Activated CD4-positive, alpha-beta memory T cell treated with anti-CD3 and anti-CD28 coated beads, Interleukin-2, amount 10 ng/mL, durations not matched to agents 7 days and 5 days (primary cell): ENCODE measurements at places on chromosomes 7 and 10. TPM values are rescaled to one million over a fixed set of nuclear protein-coding genes. Genes with fewer than 3 reads are reported as not detected.

DNA sequence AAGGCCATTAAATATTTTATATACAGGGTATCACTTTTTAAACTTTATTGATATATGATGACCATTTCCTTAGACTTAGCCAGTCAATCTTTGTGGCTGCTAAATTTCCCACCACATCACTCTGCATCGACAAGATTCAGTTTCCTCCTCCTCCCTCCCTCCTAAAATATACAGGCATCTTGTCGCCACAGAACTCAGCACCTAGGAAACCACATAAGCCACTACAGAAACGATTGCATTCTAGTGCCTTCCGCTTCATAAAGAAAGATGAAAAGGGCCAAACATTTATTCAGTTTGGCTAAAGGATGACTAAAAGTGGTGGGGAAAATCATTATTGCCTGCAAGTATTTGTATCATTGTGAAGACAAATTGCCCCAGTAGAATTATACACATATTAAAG lies 30.7 kb downstream of the ERCC6 start:
- peak; percentile 48 for DNase-seq

DNA sequence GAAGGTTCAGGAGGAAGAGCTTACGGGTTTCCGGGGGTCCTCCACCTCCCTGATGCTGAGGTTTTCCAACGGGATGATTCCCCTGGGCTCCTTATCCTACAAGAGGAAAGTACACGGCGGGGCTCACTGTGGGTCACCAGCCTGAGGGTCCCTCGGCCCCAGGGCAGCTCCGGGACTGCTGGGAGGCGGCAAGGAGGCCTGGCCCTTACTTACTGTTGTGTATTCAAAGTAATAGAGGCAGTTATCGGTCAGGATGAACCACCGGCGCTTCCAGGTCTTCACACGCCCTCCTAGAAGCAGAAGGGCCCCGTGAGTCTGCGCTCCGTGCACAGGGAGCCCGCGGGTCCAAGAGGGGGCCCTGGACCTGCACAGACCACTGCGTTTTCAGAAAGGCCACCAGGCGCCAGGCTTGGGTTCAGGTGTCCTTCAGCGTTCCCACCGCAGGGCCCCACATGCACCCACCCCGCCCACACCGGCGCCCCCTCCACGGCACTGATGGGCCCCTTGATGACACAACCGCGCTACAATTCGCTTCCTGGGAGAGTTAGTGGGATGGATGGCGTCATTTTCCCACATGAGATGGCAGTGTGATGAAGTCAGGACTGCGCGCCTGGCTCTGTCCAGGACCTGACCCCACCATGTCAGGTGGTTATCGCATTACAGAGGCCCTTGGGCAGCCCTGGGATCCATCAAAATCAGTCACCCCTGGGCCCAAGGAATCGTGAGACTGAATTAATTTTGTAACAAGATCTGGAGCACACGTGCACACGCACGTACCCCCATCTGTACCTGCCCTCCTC lies 106.7 kb downstream of the CYTH3 start:
- DNase-seq = no peak

Gene PCLO
- not detected for total RNA-seq

- DNase-seq = no peak
Measured at GRCh38 chr10:72886621-72887020, 6.9 kb upstream of the OIT3 start.

GRCh38 chr10:84098667-84099066 lies 40.6 kb upstream of the GHITM start:
- no peak for DNase-seq

DNA sequence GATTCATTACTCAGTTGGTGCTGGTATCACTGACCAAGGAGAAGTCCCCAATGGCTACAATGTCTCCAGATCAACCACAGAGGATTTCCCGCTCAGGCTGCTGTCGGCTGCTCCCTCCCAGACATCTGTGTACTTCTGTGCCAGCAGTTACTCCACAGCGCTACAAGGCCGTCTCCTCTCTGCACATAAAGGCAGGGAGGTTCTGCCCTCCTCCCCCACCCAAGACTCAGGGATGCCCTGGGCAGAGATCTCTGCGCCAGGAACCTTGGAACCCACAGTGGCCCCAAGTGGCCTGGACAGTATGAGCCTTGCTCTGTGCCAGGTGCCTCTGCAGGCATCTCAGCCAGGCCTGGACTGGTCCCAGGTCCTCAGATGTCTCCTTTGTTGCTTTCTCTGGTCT lies 193.4 kb upstream of the PRSS58 start:
- DNase-seq = no peak

- DNase-seq = no peak
Measured at GRCh38 chr10:87650838-87651589, 8.7 kb upstream of the PAPSS2 start.

Gene TMEM120A
- total RNA-seq = 34.9 TPM

Gene RPA3
- total RNA-seq = 118 TPM

DNA sequence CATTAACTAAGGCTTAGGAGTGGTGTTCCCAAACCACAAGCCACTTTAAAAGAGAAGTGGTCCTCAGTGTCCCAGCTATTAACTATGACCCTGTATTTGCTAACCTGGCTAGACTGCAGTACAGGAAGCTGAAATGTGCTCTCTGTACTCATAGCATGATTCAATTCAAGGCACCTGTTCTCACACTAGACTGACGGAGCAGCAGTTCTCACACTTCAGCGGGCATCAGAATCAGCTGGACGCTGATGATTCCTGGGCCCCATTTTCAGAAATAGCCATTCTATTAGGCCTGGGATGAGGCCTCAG lies 24.5 kb upstream of the MSRB2 start:
- DNase-seq = no peak

Gene CALCR
- not detected for total RNA-seq

Gene OPN4
- not detected for total RNA-seq

DNA sequence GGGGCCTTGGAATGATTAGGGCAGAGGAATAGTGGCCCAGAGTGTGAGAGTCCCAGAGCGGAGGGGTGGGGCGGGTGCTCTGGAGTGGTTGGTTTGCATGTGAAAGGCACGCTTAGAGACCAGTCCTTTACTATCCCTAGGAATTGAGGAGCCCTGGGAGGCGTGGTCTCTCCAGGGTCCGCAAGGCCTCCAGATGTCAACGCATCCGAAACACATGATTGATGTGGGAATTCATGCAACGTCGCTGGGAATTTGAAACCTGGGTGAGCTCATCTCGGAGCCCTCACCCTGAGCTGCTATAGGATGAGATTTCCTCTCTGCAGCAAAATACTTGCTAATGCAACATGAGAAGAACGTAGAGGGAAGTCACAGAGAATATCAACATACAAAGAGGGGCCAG lies 51.2 kb downstream of the NPTX2 start:
- no peak for DNase-seq

GRCh38 chr10:17518338-17518737 lies 63.9 kb upstream of the ST8SIA6 start:
- DNase-seq = no peak

DNA sequence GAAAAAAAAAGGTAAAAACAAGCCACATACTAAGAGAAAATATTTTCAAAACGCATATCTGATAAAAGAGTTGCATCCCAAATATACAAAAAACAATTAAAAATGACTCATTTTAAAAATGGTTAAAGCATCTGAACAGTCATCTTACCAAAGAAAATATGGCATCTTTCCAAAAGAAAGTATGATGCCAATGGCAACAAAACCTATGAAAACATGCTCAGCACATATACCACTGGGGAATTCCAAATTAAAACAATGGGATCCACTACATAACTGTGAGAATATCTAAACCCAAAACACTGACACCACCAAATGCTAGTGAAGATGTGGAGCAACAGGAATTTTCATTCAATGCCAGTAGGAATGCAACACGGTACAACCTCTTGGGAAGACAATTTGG lies 39.3 kb downstream of the VSTM2A start:
- no peak for DNase-seq

Gene MCM10
- 42.9 TPM for total RNA-seq

Gene AMZ1
- 0.78 TPM for total RNA-seq

Gene NOM1
- total RNA-seq = 22.8 TPM

DNA sequence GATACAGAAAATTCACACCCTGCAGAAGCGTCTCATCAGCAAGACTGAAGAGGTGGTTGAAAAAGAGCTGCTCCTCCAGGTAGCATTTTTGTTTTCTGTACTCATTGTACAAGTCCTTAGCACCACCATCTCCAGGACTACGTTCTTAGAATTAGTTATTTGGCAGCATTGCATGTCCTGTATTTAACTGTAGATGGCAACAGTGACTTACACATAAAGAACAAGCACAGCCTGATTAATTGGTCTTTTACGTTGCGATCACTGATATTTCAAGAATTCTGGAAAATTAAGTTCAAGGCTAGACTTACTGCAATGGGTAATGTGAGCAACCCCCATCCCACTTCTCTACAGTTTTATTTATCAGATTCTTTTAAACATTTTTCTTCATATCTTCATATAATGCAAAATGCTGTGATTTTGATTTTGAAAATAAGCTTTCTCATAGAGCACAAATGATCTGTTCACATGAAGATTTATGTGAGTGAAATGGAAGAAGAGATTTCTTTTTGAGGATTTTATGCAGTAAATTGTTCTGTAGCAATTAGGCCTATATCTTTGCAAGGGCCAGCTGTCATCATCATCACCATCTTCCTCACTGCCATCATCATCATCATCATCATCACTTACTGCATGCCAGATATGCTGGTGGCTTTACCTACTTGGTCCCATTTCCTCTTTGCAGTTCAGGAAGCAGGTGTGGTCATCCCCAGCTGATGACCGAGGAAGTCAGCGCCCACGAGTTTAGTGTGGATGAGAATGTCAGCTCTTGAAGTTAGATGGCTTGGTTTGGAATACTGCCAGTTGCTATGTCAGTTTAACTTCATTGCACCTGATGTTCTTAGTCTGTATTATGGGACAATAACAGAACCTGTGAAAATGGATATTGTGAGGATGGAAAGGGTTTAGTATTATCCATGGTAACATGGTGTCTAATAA lies 53.4 kb downstream of the CFAP58 start:
- DNase-seq = no peak

GRCh38 chr10:117441812-117442443 lies 66.7 kb upstream of the PDZD8 start:
- DNase-seq = no peak

DNA sequence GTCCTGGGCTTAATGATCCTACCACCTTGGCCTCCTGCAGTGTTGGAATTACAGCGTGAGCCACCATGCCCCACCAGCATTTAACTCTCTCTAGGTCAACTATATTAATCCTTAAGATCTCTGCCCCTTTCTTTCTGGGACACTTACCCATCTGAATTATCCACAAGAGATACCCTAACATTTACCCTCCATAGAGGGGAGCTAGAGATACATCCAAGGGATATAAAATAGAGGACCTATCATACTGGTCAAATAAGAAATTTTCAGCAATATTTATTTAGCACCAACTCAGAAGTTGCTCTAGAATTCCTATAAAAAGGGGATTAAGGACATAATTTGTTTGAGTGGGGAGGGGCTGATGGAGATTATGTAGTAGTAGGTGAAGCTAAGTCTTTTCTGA lies 96.5 kb downstream of the OTUD1 start:
- DNase-seq = no peak

Gene A1CF
- total RNA-seq = not detected

Gene RABGEF1
- total RNA-seq = 22.1 TPM

Gene CLDN15
- total RNA-seq = 19.7 TPM

Gene CYP2C8
- total RNA-seq = not detected
